ENCODE measurements at places on chromosomes 6 and 20.

DNA sequence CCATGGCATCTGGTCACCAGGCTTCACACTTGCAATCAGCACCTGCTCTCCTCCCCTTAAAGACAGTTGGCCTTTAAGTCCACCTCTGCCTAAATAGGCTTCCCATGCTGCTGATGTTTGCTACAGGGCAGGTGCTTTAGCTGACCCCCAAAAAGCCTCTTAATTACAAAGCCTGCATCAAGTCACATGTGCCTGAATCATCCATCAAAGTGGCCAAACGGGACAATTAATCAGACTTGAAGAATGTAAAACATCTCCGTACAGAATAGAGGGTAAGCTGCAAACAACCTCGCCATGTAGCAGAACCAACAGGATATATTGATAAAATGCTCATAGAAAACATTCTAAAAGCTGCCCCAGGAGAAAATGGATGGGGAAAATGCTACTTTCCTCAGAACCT lies 7.4 kb downstream of the LY86 start:
- DNase-seq: no peak

- DNase-seq: no peak
Observed at GRCh38 chr6:85792254-85792653, 149.6 kb upstream of the SYNCRIP start.

DNA sequence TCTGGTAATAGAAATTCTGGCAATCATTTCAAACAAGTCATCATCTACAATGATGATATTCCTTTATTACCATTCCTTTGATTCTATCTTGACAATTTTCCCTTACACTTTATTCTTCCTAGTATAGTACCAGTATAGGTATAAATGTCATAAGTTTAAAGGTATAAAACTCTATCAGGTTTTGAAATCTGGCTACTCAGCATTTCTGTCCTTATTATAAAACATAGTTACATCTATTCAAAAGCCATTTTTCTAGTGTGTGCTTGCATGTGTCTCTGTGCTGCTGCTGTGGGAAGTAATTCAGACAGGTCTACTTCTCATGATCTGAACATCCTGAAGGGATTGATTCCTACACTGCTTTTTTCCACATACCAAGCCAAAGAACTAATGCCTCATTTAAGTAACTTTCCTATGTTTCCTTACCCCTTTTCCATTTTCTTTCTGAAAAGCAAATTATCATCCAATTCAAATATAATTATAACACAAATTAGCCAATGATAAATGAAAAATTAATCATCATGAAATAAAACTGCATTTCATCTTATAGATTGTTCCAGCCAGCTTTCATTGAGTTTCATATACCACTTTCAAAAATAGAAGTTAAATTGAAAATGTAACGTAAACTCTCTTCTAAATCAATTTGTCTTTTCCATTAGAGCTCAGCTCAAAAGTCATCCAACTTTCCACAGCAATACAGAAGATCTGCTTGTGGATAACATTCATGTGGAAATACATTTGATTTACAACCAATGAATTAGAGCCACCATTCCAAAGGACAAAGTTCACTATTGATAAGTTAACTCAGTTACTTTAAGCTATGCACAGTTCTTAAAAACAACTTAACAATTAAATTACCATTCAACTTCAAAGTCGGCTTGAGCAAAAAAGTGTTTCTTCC lies 35.9 kb downstream of the COL12A1 start:
- no peak for DNase-seq

- no peak for DNase-seq
Observed at GRCh38 chr20:36971103-36971502, 19.6 kb upstream of the SAMHD1 start.

DNA sequence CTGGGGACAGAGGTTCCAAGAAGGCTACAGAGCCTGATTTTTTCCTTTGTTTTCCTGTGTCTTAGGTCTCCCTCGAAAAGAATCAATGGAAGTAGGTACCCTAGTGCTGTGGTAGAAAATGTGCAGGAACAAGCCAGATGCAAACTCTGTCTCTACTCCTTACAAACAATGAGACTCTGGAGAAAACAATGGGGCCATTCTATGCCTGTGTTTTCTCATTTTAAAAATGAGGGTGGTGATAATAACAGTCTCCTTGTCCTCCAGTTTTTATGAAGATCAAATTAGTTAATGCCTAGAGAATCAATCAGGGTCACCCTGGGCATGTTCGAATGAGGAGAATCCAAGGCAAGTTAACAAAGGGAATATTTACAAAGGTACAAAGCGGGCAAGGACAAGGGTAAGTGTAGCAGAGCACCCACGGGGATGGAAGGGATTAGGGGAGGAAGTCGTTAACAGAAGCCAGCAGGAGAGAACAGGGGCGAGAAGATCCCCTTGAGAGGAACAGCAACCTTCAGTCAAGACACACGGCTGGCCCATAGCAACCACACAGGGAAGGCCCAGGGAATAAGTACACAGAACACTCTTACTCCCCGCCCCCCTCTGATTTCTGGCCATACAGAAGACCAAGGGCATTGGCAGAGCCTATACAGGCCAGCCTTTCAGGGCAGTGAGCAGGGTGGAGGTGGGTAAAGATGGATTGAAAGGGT lies 342.8 kb downstream of the PTPRT start:
- DNase-seq: no peak

- DNase-seq: no peak
Observed at GRCh38 chr6:52535711-52536423, 41.0 kb downstream of the TRAM2 start.

DNA sequence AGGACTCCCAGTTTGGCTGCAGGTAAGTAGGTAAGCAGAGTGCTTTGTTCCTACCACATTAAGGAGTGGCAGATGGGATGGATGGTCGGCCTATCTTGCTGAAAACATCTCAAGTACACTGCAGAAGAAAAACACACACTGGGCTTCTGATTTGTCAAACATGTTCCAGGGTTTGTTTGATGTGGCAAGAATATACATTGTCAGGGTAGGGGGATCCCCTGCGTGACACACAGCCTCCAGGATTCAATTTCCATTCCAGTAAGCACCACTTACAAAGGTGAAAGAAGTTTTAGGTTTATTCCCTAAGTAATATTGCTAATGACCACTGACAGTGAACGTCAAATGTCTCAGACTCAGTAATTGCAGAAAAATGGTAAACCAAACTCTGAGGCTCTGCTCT lies 26.0 kb upstream of the KIF16B start:
- no peak for DNase-seq

GRCh38 chr6:48069280-48069679 lies 41.7 kb downstream of the PTCHD4 start:
- no peak for DNase-seq

GRCh38 chr20:42267793-42268384 lies 649.7 kb upstream of the CHD6 start:
- DNase-seq: no peak

- no peak for DNase-seq
Observed at GRCh38 chr20:58634059-58634458, 17.0 kb upstream of the STX16 start.

- DNase-seq: peak; percentile 29
Observed at GRCh38 chr6:13124131-13124530, 204.2 kb downstream of the TBC1D7 start.

GRCh38 chr6:26045065-26045927 lies 41.9 kb upstream of the HFE start:
- peak; percentile 95 for DNase-seq
